Right cardiac atrium (tissue), 5 donors: ENCODE measurements at places on chromosomes 6 and 20. TPM values are rescaled to one million over a fixed set of nuclear protein-coding genes. Genes with fewer than 3 reads are reported as not detected.

Gene C6orf132
- 1.8 TPM for polyA plus RNA-seq

Gene TASP1
- 2.7 TPM for polyA plus RNA-seq

Gene GSTA2
- not detected for polyA plus RNA-seq

Gene HDGFL1
- polyA plus RNA-seq: not detected

Gene VGLL2
- polyA plus RNA-seq: 1.8 TPM

Gene LST1
- 7.8 TPM for polyA plus RNA-seq

Gene HCK
- 2.2 TPM for polyA plus RNA-seq

Gene TCP11
- polyA plus RNA-seq: 0.07 TPM

Gene BMP7
- 22.4 TPM for polyA plus RNA-seq

Gene KCNS1
- polyA plus RNA-seq: 0.27 TPM

Gene TUBB2A
- 43.1 TPM for polyA plus RNA-seq

Gene PROCR
- 28.0 TPM for polyA plus RNA-seq

Gene PDYN
- not detected for polyA plus RNA-seq

Gene CALHM4
- 0.20 TPM for polyA plus RNA-seq

Gene SLC22A3
- 0.88 TPM for polyA plus RNA-seq

Gene DYNLT1
- polyA plus RNA-seq: 148 TPM

Gene SUN5
- not detected for polyA plus RNA-seq

Gene COL11A2
- polyA plus RNA-seq: 3.7 TPM

Gene GNRH2
- 0.75 TPM for polyA plus RNA-seq

Gene RNF182
- 0.48 TPM for polyA plus RNA-seq

Gene CHRNA4
- polyA plus RNA-seq: 0.02 TPM

Gene CASS4
- 0.34 TPM for polyA plus RNA-seq

Gene GABRR1
- not detected for polyA plus RNA-seq

Gene NRSN1
- 0.11 TPM for polyA plus RNA-seq

Gene KCNQ2
- under 0.01 TPM for polyA plus RNA-seq

Gene HLA-DRB1
- 30.1 TPM for polyA plus RNA-seq

Gene TGIF2
- 4.9 TPM for polyA plus RNA-seq

Gene RAET1G
- polyA plus RNA-seq: 0.20 TPM

Gene ZC2HC1B
- polyA plus RNA-seq: not detected

Gene HMGCLL1
- 1.0 TPM for polyA plus RNA-seq

Gene HTR1E
- polyA plus RNA-seq: not detected

Gene TSPYL1
- polyA plus RNA-seq: 34.9 TPM

Gene PRPH2
- polyA plus RNA-seq: 0.45 TPM

Gene SYNDIG1
- polyA plus RNA-seq: 34.8 TPM

Gene NKX2-2
- not detected for polyA plus RNA-seq

Gene DEFB127
- polyA plus RNA-seq: not detected

Gene TSBP1
- polyA plus RNA-seq: not detected

Gene NHLRC1
- 2.1 TPM for polyA plus RNA-seq

Gene C6orf141
- 0.72 TPM for polyA plus RNA-seq

Gene SNX9
- polyA plus RNA-seq: 24.1 TPM

Gene GLP1R
- polyA plus RNA-seq: 3.5 TPM

Gene PROKR2
- not detected for polyA plus RNA-seq

Gene SLX4IP
- 1.3 TPM for polyA plus RNA-seq

Gene NMBR
- not detected for polyA plus RNA-seq

Gene PRDM13
- not detected for polyA plus RNA-seq

Gene DCDC2
- not detected for polyA plus RNA-seq

Gene AFDN
- 23.0 TPM for polyA plus RNA-seq

Gene ASIP
- 8.0 TPM for polyA plus RNA-seq

Gene KCNQ5
- 0.25 TPM for polyA plus RNA-seq

Gene HSPA12B
- polyA plus RNA-seq: 8.9 TPM

Gene TINAG
- 0.09 TPM for polyA plus RNA-seq

Gene TNFAIP3
- polyA plus RNA-seq: 6.0 TPM

Gene HLA-DRA
- 66.7 TPM for polyA plus RNA-seq

Gene SLC13A3
- 0.50 TPM for polyA plus RNA-seq

Gene LMBRD1
- 51.5 TPM for polyA plus RNA-seq

Gene SLC26A8
- not detected for polyA plus RNA-seq

Gene SIM1
- polyA plus RNA-seq: not detected

Gene HCRTR2
- polyA plus RNA-seq: 0.16 TPM
